ENCODE measurements at places on chromosomes 6 and 20. TPM values are rescaled to one million over a fixed set of nuclear protein-coding genes. Genes with fewer than 3 reads are reported as not detected.

GRCh38 chr20:18613553-18613952 lies 25.7 kb downstream of the DTD1 start:
- DNase-seq = no peak

DNA sequence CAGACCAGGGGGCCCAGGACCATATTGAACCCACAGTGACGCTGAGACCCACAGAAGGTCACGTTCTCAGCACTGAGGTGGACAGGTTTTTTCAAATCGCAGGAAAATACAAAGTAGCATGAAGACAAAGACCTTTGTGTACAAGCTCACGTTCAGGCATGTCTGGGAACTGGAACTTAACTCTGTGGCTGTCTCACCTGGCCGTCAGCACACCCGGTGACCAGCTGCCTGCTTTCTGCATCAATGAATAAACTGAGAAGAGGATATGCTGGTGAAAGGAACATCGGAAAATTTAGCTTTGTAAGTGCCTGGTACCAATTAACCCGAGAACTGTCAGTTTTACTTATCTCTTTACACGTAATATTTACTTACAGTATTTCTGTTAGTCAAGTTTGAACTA lies 36.5 kb downstream of the WDR27 start:
- no peak for DNase-seq

EYA4 gene
- 0.32 TPM for total RNA-seq

DNA sequence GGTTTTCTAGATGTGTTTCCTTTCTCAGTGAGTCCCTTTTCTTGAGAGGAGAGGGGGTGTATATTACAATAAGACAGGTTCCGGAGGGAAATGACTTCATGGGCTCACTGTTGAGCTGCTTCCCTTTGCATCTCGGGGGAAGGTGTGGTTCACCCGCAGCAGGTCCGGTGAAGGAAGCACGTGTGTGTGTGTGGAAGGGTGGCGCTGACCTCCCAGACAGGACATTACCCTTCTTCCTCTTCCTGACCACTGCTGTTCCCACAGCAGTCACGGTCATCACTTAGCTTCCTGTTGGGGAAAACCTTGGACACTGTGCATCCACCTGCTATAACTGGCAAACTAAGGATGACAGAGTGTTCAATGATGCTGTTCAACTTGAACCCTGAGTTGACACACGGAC lies 83.6 kb downstream of the PLEKHG1 start:
- DNase-seq = no peak

TMEM239 gene
- total RNA-seq = not detected

FNDC1 gene
- total RNA-seq = 0.34 TPM

DNA sequence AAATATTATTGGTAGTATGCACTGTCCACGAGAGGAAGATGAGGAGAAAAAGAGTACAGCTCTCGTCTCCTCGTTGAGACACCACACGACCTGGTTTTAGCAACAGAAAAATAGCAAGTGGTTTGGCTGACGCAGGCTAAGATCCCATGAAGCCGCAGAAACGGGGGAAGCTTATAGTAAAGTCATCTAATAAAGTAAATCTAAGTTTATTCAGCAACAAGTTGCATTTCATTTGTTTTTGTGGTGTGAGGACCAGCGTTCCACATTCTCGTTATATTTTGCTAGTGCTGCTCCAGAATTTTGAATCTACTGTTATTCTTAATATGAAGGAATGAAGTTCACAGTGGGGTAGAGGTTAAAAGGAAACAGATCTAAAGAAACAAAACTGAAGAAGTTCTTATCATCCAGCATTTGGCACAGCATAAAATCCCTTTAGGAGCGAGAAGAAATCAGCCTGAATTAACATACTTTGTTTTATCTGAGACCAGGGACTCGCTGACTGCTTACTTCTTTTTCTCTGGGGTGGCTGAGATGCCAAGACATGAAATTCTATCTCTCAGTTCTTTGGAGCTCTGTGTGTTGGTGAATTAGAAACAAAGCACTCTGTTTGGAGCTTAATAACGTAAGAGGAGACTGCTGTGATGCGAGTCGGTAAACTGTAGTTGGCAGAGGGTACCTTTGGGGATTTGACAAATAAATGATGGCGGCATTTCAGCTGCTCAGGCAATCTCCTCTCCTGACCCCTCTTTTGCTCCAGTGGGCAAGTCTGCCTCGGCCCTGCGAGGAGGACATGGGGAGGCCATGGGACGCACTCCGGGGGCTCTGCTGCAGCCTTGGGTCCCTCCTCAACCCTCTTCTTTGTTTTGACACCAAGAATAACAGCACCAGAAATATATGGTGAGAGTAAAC lies 24.9 kb upstream of the IRF4 start:
- no peak for DNase-seq

FOXC1 gene
- 10.7 TPM for total RNA-seq

HMGA1 gene
- 2,446 TPM for total RNA-seq

DNA sequence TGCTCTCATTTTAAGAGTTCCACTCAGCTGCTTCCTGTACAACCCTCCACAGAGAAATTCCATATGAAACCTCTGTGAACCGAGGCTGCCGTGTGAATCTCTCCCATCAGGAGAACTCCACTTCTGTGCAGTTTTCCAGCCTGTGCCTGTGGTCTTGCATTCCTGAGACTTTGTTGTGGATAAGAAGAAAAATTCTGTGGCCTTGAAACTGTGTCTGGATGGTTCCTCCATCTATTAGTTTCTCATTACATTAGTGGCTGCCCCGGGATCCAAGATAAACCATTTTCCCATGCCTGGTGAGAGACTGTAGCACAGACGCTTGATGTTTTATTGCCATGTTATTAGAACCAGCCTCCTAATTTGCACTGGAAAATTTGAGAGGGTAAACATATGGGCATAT lies 40.8 kb upstream of the TIAM2 start:
- no peak for DNase-seq

GRCh38 chr20:16485401-16485800 lies 87.8 kb downstream of the KIF16B start:
- no peak for DNase-seq

- DNase-seq = peak; percentile 62
Measured at GRCh38 chr6:53484476-53485280, 60.2 kb downstream of the GCLC start.

DNA sequence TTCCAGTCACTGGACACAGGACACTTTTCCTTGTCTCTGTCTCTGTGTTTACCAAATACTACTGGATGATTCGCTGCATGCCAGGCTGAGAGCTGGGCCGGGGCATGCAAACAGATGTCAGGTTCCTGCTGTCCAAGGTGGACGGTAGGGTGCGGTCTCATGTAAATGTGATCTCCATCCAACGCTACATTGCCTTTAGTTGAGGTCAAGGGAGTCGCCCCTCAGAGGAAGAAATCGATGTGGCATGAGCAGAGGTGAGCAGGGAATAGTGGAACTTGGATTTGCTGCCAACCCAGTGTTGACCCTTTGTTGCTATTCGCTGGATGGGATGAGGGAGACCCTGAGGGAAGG lies 9.8 kb upstream of the TOX2 start:
- DNase-seq = no peak

- DNase-seq = peak; percentile 34
Measured at GRCh38 chr20:36231331-36231730, 4.9 kb upstream of the AAR2 start.

- DNase-seq = no peak
Measured at GRCh38 chr20:46568570-46569129, 18.2 kb upstream of the OCSTAMP start.

DNA sequence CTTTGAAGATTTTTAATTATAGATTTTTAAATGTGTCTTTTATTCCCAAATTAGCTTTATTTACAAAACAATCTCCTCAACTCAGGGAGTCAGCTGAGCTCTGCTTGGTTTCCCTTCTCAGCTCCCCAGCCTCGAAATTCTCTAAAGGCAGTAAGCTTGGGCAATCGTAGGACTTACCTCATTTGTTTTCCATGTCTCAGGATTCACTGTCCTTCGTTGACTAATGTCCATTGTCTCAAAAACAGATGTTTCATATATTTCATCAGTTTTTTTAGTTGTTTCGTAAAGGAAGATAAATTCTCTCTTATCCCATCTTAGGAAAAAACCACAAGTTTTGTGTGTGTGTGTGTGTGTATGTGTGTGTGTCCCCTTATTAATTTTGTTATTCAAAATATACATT lies 102.2 kb upstream of the ADGRF1 start:
- no peak for DNase-seq

CRISP2 gene
- not detected for total RNA-seq

IBTK gene
- 20.4 TPM for total RNA-seq

GRCh38 chr6:15523679-15524630 lies 138.9 kb downstream of the DTNBP1 start:
- no peak for DNase-seq

DNA sequence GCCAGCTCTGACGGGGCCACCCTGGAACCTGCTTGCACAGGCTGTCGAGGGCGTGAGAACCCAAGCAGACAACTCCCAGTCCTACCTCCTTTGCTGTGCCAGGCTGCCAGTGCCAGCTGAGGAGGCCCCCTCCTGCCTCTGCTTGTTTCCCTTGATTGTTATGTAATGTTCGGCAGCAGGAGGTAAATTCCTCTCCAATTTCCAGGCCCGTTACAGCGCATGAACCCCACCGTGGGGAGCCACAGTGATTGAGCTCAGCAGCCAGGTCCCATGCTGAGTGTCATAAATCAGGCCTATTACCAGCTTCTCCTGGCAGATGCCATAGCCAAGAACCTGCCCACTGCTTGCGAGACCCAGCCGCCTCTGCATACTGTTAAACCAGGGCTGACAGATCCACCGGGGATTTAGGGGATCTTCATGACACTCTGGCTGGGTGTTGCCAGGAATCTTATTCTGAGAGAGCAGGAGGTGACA lies 320.5 kb downstream of the DHX35 start:
- DNase-seq = peak; percentile 73

NMBR gene
- total RNA-seq = not detected

DNA sequence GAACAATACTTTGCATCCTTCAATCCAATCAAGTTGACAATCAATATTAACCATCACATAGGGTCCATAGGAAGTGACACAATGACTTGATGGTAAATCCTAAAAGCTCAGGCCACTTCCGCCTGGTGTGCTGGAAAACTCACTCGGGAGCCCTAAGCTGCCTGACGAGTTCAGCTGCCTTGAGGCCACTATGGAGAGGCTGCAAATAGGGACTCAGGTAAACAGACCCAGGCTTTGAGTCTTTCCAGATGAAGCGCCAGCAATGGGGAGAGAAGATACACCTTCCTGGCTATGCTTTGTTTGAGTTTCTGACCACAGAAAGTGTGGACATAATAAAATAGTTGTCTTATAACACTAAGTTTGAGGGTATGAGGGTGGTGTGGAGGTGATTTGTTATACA lies 112.6 kb downstream of the GPR63 start:
- no peak for DNase-seq

CLIC5 gene
- total RNA-seq = 0.22 TPM

NHLRC1 gene
- total RNA-seq = 1.2 TPM

MYB gene
- 5.1 TPM for total RNA-seq

DNA sequence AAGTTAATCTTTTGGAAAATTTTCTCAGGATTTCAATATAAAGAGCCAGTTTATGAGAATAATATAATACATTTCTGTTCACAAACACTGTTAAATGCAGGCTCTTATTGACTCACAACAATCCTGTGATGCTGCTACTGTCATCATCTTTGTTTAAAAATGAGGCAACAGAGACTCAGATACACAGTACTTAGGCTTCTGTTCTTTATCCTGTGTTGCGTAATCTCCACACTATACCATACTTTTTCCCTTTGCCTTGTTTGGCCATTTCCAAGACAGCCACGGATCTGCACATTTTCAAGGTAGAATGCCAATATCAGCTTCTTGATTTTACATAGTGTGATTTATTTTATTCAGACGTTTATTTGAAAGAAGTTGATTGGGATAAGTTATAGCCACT lies 699.0 kb upstream of the CITED2 start:
- DNase-seq = no peak

GRCh38 chr6:29925727-29926412 lies 16.5 kb upstream of the HLA-A start:
- peak; percentile 22 for DNase-seq

DNA sequence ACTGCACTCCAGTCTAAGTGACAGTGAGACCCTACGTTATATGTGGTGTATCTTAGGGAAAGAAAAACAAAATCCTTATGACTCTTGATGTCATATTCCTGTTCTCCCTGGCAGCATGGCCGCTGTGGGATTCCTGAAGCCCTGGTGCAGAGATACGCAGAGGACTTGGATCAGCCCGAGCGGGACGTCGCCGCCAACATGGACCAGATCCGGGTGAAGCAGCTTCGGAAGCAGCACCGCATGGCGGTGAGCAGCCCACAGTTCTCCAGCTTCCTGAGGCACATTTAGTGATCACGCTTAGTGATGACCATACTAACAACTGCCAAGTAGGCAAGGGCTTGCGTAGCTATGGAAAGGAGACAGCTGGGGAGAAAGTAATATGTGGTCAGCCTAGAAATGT lies 200.9 kb upstream of the UST start:
- DNase-seq = no peak

DNA sequence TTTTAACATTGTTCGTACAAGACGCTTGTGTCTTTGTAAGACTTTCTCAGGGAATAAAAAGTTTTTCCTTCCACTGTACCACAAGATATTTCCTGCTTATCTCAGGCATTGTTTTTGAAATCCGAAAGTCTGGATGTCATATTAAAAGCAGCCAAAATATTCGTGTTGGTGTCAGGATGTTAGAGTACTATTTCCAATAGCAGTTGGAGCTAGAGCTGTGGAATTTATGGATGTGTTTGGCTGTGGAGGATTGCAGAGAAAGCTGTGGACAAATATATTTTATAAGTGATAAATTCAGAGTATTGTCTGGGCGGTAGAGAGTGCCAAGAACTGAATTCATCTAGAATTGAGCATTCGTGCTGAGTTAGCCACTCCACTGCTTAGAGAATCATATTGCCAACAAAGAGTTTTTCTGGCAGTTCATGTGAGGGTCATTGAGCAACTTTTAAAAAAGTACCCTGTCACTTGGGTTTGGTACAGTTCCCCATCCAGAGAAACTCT lies 57.7 kb downstream of the ZDHHC14 start:
- no peak for DNase-seq

- DNase-seq = peak; percentile 38
Measured at GRCh38 chr6:49551078-49551865, 804 bp downstream of the C6orf141 start.

GRCh38 chr6:134081506-134081905 lies 29.1 kb upstream of the SLC2A12 start:
- no peak for DNase-seq

TGM3 gene
- total RNA-seq = 0.07 TPM

BEND3 gene
- 25.4 TPM for total RNA-seq

DNA sequence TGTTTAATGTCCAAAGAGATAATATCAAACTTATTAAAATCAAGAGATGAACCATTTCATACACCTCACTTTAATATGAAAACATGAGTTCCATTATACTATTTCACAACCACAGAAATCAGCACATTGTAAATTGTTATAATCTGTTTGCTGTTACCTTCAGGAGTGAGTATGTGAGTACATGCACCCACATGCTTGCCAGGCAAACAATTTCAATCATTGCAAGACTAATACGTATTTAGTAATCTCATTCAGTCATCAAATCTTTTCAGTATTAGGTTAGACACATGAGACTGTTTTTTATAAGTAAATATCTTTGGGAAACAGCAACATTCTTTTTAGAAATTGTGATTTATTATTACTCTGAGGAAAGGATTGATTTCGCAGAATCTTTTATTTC lies 9.3 kb upstream of the EPM2A start:
- no peak for DNase-seq

PLN gene
- not detected for total RNA-seq

FOXF2 gene
- total RNA-seq = not detected

EPPIN gene
- 0.23 TPM for total RNA-seq

All from WTC11 (cell line).